ENCODE measurements at places on chromosomes 6 and 20.

GRCh38 chr6:78909391-78909790 lies 42.0 kb downstream of the IRAK1BP1 start:
- DNase-seq = peak; percentile 26

- no peak for DNase-seq
Measured at GRCh38 chr6:29414588-29414987, at the start of gene OR12D1. TSS of gene OR12D1 (plus strand) at chr6:29414928.

DNA sequence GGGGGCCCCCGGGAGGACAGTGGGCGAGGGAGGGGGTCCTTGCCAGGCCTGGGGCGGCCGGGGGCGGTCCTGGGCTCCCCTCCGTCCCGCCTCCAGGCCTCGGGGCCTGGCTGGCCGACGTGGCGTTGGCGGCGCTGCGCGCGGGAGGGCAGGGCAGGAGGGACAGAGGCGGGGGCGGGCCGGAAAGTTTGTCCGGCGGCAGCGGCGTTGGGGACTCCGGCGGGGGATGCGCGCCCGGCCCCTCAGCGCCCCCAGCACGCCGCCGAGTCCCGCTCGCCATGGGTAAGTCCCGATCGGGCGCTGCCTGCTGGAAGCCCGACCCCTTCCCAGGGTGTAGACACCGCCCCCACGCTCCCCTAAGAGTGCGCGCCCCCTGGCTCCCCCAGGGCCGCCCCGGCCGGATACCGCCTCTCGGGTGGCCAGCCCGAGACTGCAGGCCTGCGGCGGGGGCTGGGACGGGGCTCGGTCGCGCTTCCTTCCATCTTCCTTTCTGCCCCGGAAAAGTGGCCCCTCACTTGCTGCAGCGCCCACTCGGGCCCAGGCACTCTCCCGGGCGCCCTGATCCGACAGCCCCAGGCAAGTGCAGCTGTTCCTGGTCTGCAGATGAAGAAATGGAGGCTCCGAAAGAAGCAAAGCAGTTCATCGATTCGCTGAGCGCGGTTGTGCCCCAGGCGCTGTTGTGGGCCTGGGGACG lies at the start of gene SLC2A10:
Gene SLC2A10, plus strand, starts transcription at position 191 of the 694 bp plus-strand sequence. Its CDS starts 88 bp downstream, at position 279.
- DNase-seq = no peak

DNA sequence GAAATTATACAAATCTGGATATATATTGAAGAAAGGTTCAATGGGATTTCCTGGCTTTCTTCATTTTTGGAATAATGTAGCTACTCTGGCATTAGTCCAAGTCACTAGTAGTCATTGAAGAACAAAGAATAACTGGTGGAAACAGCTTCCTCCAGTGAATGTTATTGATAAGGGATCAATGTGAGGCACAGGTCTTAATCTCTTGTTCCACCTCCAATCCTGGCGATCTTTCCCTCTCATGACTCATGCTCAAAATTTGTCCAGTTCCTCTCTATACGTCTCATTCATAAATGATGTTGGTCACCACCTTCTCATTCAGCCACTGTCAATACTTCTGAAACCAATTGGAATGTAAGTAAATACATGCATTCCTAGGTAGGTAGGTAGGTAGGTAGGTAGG lies 185.0 kb upstream of the BMP2 start:
- DNase-seq = no peak

GRCh38 chr20:51862796-51863195 lies 60.5 kb upstream of the SALL4 start:
- no peak for DNase-seq

DNA sequence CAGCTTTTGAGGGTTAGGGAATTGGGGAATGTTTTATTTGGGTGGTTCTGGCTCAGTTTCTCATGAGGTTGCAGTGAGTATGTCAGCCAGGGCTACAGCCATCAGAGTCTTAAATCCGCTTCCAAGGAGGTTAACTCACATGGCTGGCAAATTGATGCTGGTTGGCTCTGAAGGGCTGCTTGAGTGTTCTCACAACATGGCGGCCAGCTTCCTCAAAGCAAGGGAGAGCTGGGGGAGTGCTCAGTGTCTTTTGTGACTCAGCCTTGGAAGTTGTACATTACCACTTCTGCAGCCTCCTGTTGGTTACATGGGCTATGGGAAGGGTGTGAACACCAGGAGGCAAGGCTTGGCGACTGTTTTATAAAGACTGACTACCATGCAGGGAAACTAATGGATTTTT lies 17.8 kb upstream of the PPP1R3G start:
- no peak for DNase-seq

GRCh38 chr6:34510299-34510698 lies 44.4 kb downstream of the PACSIN1 start:
- no peak for DNase-seq

DNA sequence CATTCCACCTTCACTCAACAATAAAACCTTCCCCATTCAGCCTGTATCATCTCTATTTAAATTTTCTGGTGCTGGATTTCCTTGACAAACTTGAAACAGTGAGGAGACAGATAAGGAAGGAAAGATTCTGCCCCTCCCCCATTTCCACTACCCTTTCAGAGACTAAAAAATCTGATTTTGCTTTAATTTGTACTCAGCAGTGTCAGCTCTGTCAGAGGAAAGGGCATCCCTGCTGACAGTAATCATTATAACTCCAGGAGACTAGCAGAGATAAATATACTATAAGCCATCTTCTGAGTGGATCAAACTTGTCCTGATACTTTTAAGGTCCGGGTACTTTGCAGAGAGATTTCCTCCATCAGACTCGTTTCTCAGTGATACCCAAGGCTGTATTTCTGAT lies 155.6 kb downstream of the SAMD5 start:
- no peak for DNase-seq

DNA sequence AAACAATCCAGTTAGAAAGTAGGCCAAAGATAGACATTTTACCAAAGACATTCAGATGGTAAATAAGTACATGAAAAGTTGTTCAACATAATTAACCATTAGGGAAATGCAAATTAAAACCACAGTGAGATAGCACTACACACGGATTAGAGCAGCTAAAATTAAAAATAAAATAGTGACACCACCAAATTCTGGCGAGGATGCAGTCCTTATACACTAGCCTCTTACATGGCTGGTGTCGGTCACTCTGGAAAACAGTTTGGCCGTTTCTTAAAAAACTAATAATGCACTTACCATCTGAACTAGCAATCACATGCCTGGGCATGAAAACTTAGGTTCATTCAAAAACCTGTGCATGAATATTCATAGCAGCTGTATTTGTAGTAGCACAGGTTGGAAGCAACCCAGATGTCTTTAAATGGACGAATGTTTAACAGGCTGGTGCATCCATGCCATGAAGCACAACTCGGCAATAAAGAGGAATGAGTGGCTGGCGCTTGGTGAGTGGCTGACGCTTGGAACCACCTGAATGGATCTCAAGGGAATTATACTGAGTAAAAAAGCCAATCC lies 77.0 kb downstream of the FAM120B start:
- DNase-seq = no peak

DNA sequence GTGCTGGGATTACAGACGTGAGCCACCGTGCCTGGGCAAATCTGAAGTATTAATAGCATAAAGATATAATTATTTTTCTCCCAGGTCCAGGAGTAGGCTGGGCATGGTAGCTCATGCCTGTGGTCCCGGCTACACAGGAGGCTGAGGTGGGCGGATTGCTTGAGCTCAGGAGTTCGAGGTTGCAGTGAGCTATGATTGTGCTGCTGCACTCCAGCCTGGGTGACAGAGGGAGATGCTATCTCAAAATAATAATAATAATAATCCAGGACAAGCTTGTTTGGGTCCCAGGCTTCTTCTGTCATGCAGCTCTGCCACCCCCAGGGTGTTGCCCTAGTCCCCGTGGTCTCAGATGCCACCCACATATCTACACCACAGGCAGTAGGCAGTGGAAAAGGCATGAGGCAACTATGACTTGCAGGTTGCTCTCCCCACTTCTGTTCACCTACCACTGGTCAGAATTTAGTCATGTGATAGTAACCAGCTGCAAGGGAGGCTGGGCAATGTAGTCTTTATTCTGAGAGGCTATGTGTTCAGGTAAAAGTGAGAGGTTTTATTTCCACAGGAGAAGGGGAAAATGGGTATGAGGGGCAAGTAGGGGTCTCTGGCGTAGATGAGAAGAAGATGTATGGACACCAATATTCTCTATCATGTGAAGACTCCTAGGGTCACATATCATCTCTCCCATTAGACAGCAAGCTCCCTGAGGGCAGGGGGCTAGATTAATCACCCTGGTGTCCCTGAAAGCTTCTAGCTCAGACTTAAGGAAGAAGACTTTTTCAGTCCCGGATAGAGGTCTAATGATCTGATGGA lies 25.7 kb downstream of the TCF15 start:
- DNase-seq = peak; percentile 67

DNA sequence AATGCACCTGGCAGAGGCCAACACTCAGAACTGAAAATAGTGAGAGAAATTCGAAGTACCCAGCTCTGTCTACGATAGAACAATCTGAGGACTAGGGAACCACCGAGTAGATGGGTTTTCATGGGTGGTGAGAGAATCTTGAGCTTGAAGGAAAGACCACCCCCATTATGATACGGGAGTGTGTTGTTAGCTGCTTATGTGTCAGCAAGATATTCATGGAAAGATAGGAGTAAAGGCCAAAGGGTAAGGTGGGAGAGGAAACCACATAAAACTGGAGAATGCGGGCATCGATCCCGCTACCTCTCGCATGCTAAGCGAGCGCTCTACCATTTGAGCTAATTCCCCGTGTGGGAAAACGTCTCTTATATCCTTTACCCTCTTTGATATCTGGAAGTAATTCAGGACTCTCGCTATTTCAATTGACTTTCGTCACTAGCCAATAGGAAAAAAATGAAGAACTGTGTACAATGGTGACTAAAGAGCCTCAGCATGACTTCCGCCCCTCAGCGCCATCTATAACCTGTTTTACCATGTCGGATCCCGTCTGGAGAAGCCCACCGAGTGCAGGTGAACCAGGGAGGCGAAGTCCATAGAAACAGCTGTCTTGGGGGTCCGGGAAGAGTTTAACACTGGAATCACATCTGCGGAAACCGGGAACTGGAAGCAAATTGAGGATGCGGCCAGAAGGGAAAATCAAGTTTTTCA lies 25.0 kb upstream of the ABT1 start:
- peak; percentile 78 for DNase-seq

DNA sequence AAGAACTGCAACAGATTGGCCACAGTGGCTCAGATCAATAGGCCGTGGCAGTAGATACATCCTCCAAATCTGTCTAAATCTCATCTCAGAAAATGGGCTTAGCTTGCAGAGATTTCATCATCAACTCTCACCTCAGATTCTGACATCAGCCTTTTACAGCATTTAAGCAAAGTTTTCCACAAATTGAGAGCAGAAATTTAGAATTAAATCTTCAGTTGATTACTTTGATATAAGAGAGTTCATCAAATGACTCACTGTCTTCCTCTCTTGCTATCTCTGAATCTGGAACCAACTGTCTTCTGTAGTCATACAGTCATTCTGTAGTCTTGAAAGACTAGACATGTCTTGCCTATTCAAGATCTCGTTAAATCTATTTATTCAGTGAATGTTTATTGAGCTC lies 45.2 kb upstream of the CTAGE9 start:
- no peak for DNase-seq

- DNase-seq = peak; percentile 54
Measured at GRCh38 chr6:34143884-34144580, 1.9 kb downstream of the GRM4 start.

GRCh38 chr20:47113362-47114109 lies 218.9 kb downstream of the EYA2 start:
- DNase-seq = no peak

GRCh38 chr20:1469925-1470571 lies 3.4 kb upstream of the NSFL1C start:
- DNase-seq = peak; percentile 81

DNA sequence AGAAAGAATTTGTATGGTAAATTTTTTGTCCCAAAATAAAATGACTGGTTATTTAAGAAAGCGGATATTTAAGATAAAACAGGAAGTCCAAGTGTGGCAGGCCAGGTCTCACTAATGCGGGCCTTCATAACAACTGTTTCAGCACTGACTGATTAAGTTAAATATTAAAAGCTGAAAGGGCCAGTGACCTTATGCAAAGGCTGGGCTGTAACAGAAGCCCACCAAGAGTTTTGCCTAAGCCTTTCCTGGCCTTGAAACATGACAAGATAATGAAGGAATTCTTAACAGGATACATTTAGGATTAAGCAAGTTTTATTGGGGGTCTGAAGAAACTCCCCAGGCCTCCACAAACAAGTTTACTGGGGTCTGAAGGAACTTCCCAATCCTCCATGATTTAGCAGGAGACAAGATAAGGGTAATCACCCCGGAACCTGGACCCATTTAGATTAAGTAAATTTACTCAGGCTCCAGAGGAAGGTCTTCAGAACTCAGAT lies 36.3 kb downstream of the ZNF133 start:
- no peak for DNase-seq

- DNase-seq = no peak
Measured at GRCh38 chr20:34876406-34877282, at the start of gene ACSS2. TSS of gene ACSS2 (plus strand) at chr20:34876612. CDS start at chr20:34876646, 34 bp downstream.

- peak; percentile 9 for DNase-seq
Measured at GRCh38 chr6:56927538-56928453, 27.1 kb upstream of the BEND6 start.

- no peak for DNase-seq
Measured at GRCh38 chr6:162560891-162561290, 166.7 kb downstream of the PRKN start.

- DNase-seq = no peak
Measured at GRCh38 chr20:46101957-46102356, 12.2 kb upstream of the NCOA5 start.

DNA sequence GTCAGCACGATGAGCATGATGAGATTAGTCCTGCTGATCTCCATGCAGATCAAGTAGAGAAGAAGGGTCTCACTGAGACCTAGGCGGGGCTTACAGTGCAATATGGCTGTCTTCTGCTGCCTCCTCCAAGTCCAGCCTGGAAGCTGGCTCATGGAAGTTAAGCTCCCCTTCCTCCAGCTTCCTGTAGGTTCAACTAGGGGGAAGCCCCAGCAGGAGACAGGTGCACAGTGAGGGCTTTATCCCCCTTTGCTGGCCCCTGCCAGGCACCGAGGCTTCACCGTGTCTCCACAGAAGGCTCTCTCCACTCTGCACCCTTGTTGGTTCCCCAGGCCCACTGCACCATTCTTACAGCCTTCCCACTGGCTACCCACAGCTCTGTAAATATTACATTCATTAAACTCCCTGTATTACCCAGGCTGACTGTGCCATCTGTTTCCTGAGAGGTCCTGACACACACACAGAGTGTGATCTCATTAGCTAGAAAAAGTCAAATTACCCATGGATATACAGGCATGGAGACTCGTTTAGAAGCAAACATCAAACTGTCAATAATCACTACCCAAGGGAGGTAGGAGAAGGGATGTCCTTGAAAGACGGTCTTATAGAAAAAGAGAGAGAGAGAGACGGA lies 90.4 kb downstream of the SLC2A10 start:
- DNase-seq = no peak

GRCh38 chr6:138485005-138485545 lies 14.2 kb downstream of the NHSL1 start:
- DNase-seq = no peak

DNA sequence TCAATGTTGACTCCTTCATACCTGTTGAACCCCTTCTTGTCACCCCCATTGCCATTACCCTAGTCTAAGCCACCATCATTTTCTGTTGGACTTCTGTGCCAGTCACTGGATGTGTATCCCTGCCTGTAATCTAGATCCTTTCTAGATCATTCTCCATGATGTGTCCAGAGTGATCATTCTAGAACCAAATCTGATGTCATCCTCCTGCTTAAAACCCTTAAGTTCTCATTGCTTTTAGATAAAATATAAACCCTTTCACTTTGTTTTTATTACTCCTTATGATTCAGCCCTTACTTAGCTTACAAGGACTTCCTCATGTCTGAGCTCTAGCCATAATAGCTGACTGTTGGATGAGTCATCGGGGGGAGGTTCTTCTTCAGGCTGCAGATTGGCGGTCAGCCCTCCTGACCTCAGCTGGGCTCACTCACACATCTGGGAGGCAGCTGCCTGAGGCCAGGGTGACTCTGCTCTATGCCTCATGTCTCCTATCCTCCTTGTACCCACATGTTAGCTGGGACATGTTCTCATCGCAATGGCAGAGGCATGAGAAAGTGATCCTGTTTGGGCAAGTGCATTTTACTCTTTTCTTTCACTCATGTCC lies 287.6 kb downstream of the ESR1 start:
- no peak for DNase-seq
